ENCODE measurements at places on chromosomes 11 and 22.

DNA sequence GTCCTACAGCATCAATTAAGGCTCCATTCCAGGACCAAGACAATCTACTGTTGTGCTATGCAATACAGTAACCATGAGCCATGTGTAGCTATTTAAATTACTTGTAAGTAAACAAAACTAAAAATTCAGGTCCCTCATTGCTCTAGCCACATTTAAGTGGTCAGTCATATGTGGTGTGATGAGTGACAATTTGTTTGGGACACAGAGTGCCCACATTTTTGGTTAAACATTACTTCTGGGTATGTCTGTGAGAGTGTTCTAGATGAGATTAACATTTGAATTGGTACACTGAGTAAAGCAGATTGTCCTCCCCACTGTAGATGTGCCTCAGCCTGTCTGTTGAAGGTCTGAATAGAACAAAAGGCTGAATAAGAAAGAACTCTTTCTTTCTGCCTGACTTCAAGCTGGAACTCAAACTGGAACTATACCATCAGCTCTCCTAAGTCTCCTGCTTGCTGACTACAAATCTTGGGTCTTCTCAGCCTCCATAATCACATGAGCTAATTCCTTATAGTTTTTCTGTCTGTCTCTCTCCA lies 15.8 kb downstream of the KBTBD3 start:
- no peaks in the 10 kb centered on the region for H3K36me3 ChIP-seq
- no peaks in the 10 kb centered on the region for H3K27me3 ChIP-seq
- no peaks in the 10 kb centered on the region for H3K4me1 ChIP-seq

DNA sequence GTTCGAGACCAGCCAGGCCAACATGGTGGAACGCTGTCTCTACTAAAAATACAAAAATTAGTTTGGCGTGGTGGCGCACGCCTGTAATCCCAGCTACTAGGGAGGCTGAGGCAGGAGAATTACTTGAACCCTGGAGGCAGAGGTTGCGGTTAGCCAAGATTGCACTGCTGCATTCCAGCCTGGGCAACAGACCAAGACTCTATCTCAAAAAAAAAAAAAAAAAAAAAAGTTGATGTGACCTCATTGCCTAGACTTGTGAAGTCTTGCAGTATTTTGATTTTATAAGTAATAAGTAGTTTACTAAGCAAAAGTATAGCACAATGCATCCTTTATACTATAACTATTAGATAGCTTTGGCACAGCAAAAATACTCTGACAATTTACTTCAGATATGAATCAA lies 9.9 kb upstream of the CUL5 start:
- no peaks in the 10 kb centered on the region for H3K4me1 ChIP-seq
- H3K36me3 ChIP-seq = no peaks in the 10 kb centered on the region
- no peak overlapping the region for H3K4me3 ChIP-seq
- no peak overlapping the region for H3K27ac ChIP-seq
- H3K27me3 ChIP-seq = no peaks in the 10 kb centered on the region
- DNase-seq = no peak

DNA sequence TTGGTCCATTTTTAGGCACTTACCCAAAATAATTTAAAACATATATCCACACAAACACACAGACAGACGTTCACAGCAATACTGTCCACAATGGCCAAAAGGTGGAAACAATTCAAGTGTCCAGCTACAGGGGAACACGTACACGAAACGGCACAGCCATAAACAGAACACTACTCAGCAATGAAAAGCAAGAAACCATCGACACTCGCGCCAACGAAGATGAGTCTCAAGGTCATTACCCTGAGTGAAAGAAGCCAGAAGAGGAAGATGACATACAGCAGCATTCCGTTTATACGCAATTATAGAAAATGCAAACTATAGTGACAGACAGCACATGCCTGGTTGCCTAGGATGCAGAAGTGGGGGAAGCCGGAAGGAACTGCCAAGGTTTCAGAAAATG lies 13.4 kb upstream of the COMT start:
- peaks cover 4% of the 10 kb centered on the region for H3K36me3 ChIP-seq
- DNase-seq = no peak
- H3K27ac ChIP-seq = no peak overlapping the region
- no peaks in the 10 kb centered on the region for H3K27me3 ChIP-seq
- H3K4me3 ChIP-seq = no peak overlapping the region
- no peaks in the 10 kb centered on the region for H3K4me1 ChIP-seq

GRCh38 chr11:103881584-103881983 lies 154.9 kb upstream of the DDI1 start:
- no peak overlapping the region for H3K4me3 ChIP-seq
- DNase-seq = no peak
- H3K36me3 ChIP-seq = no peaks in the 10 kb centered on the region
- no peaks in the 10 kb centered on the region for H3K4me1 ChIP-seq
- no peaks in the 10 kb centered on the region for H3K27me3 ChIP-seq

DNA sequence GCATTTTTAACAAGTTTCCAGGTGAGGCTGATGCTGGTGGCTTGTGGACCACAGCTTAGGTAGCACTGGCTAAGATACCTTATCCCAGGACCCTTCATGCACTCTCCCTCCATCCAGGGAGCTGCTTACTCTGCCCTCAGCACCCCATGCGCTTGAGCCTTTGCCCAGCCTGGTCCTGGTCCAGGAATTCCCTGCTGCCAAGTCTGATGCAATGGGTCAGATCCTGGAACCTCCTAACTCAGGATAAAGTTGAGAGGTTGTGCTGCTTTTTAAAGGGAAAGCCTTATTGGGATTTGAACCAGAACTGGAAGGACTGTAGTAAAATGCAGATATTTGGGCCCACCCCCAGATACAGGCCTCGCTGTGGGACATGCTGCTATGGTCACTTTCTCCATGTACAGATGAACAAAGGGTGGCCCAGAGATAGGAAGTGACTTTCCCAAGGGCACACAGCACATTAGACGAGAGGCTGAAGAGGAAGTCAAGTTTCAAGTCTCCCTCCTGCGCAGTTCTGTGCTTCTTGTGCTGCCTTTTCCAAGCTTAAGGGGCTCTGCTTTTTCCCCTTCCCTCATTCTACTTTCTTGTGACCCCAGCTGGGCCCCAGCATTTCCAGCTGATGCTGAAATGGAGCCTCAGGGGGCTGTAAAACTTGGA lies 824 bp upstream of the LGALS12 start:
- no peak overlapping the region for H3K4me3 ChIP-seq
- peaks cover 7% of the 10 kb centered on the region for H3K4me1 ChIP-seq
- no peak for DNase-seq
- H3K27ac ChIP-seq = no peak overlapping the region

DNA sequence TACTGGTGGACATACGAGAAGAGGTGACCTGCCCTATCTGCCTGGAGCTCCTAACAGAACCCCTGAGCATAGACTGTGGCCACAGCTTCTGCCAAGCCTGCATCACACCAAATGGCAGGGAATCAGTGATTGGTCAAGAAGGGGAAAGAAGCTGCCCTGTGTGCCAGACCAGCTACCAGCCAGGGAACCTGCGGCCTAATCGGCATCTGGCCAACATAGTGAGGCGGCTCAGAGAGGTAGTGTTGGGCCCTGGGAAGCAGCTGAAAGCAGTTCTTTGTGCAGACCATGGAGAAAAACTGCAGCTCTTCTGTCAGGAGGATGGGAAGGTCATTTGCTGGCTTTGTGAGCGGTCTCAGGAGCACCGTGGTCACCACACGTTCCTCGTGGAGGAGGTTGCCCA lies 6.9 kb downstream of the TRIM6 start:
- H3K36me3 ChIP-seq = no peaks in the 10 kb centered on the region
- DNase-seq = no peak
- no peaks in the 10 kb centered on the region for H3K4me1 ChIP-seq
- no peak overlapping the region for H3K27ac ChIP-seq
- H3K4me3 ChIP-seq = no peak overlapping the region

All from CD8-positive, alpha-beta memory T cell (primary cell).